ENCODE measurements at places on chromosomes 11 and 22.
A peak's percentile ranks its signal among the peaks of the same experiment; 100 is the strongest.

GRCh38 chr11:34379079-34379478 is 21.3 kb upstream of the ABTB2 start:
- DNase-seq = no peak

GRCh38 chr11:19988598-19988997 is 171.7 kb downstream of the DBX1 start:
- peak; percentile 81 for DNase-seq

- DNase-seq = no peak
Measured at GRCh38 chr11:119409731-119410130, 13.2 kb downstream of the THY1 start.

GRCh38 chr11:122209619-122210366 is 93.8 kb upstream of the BLID start:
- peak; percentile 85 for DNase-seq

DNA sequence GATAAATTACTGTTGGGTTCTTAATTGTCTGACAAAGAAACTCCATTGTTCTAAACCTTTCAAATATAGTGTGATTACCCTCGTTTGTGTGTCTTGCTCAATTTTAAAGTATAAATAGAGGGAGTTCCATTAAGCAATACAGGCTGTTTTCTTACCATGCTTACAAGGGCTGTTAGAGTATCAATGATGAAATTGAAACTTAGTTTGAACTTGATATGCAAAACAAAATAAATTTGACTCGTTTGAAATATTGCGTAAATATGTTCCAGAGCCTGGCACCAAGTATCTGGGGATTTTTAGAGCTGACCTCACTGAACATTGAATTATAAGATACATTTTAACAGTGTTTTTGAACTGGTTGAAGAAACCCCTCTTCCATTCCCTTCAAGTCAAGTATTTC is 31.7 kb downstream of the TEAD1 start:
- peak; percentile 29 for DNase-seq

DNA sequence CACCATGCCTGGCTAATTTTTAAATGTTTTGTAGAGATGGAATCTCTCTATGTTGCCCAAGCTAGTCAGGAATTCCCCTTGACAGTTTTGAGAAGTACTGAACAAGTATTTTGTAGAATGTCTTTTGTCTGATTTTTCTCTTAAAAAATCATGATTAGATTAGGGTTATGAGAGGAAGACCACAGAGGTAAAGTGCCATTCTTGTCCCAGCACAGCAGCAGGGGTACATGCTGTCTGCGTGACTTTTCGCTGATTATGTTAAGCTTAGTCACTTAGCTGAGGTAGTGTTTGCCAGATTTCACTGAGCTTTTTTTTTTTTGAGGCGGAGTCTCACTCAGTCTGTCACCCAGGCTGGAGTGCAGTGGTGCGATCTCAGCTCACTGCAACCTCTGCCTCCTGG is 13.6 kb upstream of the NUP160 start:
- no peak for DNase-seq

- no peak for DNase-seq
Measured at GRCh38 chr11:101096036-101096704, 33.4 kb downstream of the PGR start.

GRCh38 chr11:6472934-6473333 is 807 bp downstream of the TRIM3 start:
- no peak for DNase-seq

DNA sequence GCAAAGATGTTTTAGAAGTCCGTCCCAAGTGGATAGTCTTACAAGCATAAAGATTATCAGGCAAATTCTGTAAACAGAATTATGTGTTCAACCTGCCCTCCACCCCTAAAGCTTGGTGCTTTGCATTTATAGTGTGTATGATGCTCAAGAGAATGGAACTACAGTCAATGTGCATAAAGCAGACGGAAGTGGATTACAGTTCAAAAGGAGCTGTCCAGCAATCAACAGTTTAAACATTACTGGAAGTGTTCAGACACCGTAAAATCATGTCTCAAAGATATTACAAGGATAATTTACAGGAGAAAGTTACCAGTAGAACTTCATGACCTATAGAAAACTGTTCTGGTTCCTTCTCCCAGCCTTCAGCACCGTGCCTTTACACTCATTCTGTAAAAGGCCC is 1.0 kb downstream of the RIC3 start:
- no peak for DNase-seq

DNA sequence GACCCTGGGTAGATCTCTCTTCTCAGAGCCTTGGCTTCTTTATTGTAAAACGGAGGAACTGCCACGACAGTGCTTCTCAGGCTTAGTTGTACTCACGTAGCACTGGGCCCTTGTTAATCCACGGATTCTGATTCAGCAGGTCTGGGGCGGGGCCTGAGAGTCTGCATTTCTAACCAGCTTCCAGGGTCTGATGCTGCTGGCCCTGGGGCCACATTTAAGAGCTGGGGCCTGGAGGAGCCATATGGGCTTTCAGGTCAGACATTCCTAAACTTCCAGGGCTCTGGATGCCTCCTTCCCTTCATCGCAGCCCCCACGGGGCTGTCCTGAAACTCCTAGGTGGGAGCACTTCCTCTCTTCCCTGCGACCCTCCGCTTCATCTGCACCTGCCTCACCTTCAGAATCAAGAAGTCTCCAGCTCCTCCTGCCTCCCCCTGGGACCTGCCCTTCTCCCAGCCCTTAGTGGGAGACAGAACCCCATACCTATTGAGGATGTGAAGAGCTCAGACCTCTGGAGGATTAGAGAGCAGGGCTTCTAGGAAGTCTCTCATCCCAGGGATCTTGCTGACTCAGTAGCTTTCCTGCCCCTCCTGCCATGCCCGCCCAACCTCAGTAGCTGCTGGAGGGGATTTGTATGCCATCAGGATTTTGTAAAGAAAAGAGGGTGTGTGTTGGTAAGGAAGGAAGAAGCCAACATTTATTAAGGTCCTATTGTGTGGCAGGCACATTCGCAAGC is 92.5 kb downstream of the LRRC32 start:
- DNase-seq = no peak

Measured in fibroblast of the conjunctiva (primary cell).